NCI-H1417 treated with DMSO at 0.1 percent for 48 hours (cell line): ENCODE measurements at places on chromosomes 13 and 19.
A peak's percentile ranks its signal among the peaks of the same experiment; 100 is the strongest.

DNA sequence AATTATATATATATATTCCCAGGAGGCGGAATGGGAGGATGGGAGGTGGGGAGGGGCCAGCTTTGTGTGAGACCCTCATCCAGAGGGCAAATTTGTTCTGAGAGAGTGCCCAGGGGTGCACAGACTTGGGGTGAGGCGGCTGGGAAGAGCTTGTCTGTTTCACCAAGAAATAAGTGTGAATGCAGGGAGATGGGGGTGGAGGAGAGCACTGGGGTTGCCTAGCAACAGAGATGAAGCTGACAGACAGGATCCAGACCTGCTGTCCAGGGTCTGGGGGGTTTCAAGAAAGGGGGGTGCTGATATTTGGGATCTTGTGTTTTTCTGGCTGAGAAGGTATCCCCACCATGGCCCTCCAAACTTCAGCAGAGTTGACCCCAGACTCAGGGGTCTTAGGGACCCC is 18.6 kb upstream of the TNFAIP8L1 start:
- no peak for DNase-seq

- DNase-seq: no peak
Observed at GRCh38 chr13:61148691-61149315, 266.8 kb downstream of the PCDH20 start.

- no peak for DNase-seq
Observed at GRCh38 chr13:45055198-45055901, 65.0 kb upstream of the GTF2F2 start.

GRCh38 chr13:48590141-48590901 is 57.4 kb upstream of the RCBTB2 start:
- DNase-seq: no peak

GRCh38 chr19:31678421-31678820 is 329.2 kb upstream of the TSHZ3 start:
- no peak for DNase-seq

GRCh38 chr13:41060724-41061074 is 610 bp upstream of the WBP4 start:
- peak; percentile 76 for DNase-seq

DNA sequence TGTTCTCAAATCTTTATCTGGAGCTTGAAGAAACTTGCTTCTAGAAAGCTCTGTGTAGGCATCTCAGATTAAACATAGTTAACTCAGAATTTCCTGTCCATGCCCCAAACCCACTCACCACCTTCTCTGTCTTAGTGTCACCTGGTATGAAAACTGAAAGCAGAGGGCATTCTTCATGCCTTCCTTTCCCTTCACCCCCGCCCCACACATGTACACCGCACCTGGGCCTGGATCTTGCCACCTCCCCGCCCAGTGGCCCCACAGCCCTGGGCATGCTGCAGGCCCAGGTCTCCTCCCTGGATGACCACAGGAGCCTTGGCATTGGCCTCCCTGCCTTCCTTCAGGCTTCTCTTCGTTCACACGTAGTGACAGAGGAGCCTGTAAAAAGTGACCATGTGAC is 15.8 kb downstream of the CFAP97D2 start:
- DNase-seq: no peak

- DNase-seq: no peak
Observed at GRCh38 chr13:51996641-51997040, 14.6 kb downstream of the ATP7B start.

GRCh38 chr13:99123101-99124045 is 77.3 kb upstream of the UBAC2 start:
- DNase-seq: no peak

DNA sequence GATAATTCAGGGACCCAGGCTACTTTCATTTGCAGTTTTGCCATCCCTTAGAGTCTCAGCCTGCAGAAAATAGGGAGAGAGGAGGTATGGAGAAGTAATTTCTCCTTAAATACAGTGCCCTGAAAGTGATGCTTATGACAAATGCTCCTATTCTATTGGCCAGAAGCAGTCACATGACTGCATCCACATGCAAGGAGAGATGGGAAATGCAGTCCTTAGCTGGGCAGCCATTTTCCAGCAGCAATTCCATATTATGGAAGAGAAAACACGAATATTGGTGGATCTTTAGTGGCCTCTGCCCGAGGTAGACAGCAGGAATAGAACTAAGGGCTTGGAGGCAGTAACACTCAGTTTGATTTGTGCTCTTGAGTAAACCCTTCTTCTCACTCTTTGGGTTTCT is 39.4 kb downstream of the VAV1 start:
- DNase-seq: no peak
